ENCODE measurements at places on chromosomes 4 and X. TPM values are rescaled to one million over a fixed set of nuclear protein-coding genes. Genes with fewer than 3 reads are reported as not detected.

The GRID2 gene
- not detected for total RNA-seq

- no peak for DNase-seq
Measured at GRCh38 chr4:177032341-177032740, 239.6 kb upstream of the VEGFC start.

GRCh38 chr4:144371485-144371884 is 231.0 kb upstream of the GYPA start:
- no peak for DNase-seq

DNA sequence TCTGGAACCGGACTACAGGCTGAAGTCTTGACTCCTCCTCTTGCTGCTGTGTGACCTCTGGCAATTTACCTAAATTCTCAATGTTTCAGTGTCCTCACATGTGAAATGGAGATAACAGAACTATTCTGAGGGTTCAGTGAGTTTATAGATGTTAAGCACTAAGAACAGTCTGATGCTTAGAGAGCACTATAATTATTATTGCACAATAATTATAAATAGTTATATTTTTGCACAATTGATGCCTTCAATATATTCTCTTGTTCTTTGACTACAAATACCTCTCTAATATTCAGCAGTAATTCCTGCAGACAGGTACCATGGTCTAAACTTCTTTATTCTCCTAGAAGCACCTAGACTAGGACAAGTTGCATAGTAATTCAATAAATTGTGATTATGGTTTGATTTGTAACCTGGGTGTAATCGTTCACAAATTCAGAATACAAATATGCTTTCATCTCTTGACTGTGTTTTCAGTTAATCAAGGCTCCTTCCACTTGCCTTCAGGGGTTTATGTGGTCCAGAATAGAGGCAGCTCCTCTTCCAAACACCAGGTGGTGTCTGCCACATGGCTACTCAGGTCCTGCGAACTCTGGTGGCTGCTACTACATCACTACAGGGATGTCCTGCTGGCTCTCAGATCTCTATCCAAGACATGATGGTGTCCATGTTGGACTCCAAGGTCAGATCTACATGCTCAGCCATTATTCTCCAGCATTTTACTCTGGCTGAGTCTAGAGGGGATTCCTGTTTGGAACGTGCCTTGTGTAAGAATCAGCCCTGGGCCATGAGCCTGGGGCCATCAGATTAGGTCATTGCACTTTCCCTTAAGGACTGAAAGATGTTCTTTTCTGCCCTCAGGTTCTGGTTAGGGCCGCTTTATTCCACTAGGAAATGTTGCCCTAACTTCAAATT is 103.4 kb downstream of the QRFPR start:
- peak; percentile 39 for DNase-seq

The KCNIP4 gene
- total RNA-seq = not detected

The SLC26A1 gene
- 0.27 TPM for total RNA-seq

The PNMA6A gene
- not detected for total RNA-seq

The HTT-AS gene
- total RNA-seq = not detected

The STATH gene
- total RNA-seq = not detected

- DNase-seq = no peak
Measured at GRCh38 chr4:92236877-92237276, 66.9 kb upstream of the GRID2 start.

The ELK1 gene
- total RNA-seq = 40.7 TPM

GRCh38 chr4:56388306-56388705 is 1.0 kb upstream of the AASDH start:
- DNase-seq = peak; percentile 14

The TXK gene
- total RNA-seq = 0.06 TPM

DNA sequence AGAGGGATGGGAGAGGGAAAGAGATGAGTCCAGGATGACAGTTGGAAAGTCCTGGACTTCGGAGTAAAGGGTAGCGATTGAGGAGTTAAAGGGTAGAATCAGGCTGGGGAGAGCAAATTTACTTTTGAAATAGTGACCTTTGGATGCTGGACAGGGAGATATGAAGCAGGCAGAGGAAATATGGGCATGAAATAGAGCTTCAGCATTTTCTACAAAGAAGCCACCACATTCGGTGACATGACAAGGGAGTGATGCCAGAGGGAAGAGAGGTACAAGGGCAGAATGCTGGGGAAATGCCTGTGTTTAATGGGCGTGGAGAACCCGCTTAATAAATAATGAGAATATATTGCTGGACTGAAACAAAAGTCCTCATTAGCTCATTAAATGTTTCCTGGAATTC is 92.7 kb downstream of the TBL1X start:
- DNase-seq = no peak

DNA sequence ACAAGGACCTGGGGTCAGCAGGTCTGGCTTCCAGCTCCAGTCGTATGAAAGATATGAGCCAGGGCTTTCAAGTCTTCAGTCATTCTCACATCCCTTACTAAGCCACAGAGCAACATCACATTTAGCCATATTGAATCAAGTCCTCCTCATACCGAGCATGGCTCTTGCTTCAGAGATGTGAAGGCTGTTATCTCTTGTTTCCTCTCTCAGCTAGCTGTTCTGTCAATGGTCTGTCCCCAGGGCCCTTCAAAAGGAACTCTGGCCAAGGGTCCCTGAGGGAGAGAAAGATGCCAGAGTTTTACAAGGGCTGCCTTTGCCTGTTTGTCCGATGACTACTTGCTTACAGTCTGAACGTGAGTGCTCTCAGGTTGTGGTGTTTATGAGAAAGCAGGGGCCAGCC is 30.5 kb downstream of the DOCK11 start:
- no peak for DNase-seq

- DNase-seq = no peak
Measured at GRCh38 chr4:75822416-75822815, 79.8 kb downstream of the PPEF2 start.

The CLDN22 gene
- total RNA-seq = not detected

- DNase-seq = peak; percentile 37
Measured at GRCh38 chrX:101759000-101759399, 99.3 kb upstream of the ARMCX2 start.

The GPR101 gene
- not detected for total RNA-seq

GRCh38 chr4:23993373-23993772 is 103.5 kb upstream of the PPARGC1A start:
- DNase-seq = no peak

GRCh38 chrX:69094977-69095669 is 70.1 kb downstream of the PJA1 start:
- DNase-seq = no peak

DNA sequence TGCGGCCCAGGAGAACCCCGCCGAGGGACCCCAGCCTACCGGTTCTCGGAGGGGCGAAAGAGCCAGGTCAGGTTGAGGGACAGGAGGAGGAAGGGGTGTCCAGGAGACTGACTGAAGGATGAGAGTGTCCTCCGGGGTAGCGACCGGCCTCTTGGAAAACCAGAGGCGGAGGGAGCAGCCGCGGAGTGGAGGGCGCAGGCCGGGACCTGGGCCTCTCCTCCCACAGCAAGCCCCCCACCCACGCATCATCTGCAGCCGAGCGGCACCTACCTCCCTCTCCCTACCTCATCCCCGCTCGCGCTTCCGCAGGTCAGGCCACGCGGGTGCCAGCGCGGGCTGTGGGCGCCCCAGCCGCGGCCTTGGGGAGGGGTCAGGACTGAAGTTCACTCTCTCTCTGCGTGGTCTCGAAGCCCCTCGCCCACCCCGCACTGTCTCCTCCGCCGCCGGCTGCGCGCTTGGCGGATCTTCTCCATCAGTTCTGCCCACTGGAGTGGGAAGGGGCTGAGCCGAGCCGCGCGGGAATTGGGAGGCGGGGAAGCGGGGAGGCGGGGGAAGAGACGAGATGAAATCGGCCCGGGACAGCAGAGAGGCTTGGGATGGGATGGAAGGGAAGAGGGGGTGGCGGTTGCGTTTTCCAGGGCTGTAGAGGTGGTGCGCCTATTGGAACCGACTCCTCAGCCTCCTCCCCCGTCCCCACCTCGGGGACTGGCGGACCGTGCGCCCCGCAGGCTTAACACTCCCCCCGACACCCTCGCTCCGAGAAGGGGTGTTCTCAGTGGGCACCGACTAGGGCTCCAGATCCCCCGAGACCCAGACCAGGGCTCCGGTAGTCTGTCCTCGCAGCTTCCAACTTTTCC is 1.8 kb downstream of the NLGN4X start:
- no peak for DNase-seq

- no peak for DNase-seq
Measured at GRCh38 chr4:77076889-77077635, 1.3 kb upstream of the CCNI start.

GRCh38 chrX:137362583-137362982 is 203.3 kb upstream of the ZIC3 start:
- DNase-seq = no peak

DNA sequence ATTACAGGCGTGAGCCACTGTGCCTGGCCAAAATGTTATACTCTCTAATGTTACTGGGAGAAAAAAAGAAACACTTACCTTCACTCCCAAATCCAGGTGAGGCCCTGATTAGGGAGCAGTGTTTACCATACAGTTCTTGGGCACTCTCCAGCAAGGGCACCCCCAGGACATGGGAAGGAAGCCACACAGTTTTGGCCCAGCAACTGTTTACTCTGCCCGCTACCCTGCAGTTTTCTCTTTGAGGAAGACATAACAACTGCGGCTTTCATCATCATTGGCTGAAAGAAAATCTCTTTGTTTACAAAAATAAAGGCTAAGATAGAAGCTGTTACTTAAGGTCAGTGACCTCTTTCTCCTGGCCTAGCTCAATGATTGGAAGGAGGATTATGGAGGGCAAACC is 145.5 kb upstream of the DUSP21 start:
- DNase-seq = no peak

DNA sequence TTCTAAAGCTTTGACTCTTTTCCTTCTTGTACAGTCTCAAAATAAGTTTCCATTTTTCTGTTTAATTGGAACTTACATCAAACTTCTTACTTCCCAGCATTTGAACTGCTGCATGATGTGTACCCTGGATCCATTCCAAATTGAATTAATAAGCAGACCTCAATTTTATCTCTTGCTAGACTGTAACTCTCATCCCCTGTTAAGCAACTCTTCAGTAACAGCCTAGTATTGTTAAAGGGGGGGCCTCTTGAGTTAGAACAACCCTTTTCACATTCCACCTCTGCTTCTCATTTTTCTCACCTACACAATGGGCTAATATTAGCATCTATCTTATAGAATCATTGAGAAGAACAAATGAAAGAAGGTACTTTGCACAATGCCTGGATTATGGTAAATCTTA is 169.4 kb downstream of the IL1RAPL1 start:
- no peak for DNase-seq

GRCh38 chrX:136711147-136711546 is 63.2 kb downstream of the CD40LG start:
- DNase-seq = peak; percentile 50

The SSX2B gene
- total RNA-seq = not detected

The NDP gene
- not detected for total RNA-seq

The STOX2 gene
- total RNA-seq = not detected

The SMR3B gene
- total RNA-seq = not detected

The SLC9B1 gene
- not detected for total RNA-seq

DNA sequence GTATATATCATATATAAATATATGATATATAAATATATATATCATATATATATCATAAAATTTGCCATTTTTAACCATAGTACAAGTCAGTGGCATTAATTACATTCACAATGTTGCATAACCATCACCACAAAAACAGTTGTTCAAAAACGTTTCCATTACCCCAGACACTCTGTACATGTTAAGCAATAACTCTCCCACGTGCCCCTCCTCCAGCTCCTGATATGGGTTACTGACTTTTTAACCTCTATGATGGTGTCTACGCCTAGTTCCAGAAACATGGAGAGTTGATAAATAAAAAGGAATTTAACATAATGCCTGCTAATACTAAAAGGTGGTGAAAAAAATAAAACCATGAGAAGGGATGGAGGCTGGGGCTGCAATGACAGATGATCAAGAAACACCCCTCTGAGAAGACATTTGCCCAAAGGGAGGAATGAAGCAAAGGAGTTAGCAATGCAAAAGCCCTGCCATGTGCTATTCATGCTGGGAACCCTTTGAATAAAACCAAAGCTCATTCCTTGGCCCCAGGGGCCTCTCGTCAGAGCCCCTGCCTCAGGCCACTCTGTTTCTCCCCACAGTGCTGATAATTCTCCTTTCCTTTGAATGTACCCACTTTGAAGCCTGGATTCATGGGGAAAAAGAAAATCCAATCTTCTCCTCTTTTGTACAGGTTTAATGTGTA is 144.3 kb downstream of the NWD2 start:
- DNase-seq = no peak

GRCh38 chr4:8641931-8642650 is 49.5 kb downstream of the CPZ start:
- no peak for DNase-seq

GRCh38 chr4:38572793-38573192 is 91.2 kb upstream of the KLF3 start:
- DNase-seq = no peak

The ACE2 gene
- not detected for total RNA-seq

DNA sequence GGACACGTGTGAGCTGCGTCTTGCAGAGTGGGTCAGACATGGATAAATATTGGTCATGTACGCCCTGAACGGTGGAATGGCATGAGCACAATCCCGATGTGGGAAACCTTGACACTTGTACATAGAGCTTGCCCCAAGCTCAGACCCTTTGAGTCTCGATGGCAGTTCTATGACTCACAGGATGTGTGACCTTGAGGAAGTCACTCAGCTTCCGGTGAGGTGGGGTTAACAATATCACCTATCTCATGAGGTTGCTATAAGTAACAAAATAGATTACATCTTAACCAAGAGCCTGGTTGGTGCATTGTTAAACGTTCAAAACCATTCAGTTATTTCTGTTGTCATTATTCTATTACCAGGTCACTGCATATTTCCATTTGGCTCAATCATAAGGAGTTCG is 109.1 kb upstream of the TBL1X start:
- peak; percentile 26 for DNase-seq

DNA sequence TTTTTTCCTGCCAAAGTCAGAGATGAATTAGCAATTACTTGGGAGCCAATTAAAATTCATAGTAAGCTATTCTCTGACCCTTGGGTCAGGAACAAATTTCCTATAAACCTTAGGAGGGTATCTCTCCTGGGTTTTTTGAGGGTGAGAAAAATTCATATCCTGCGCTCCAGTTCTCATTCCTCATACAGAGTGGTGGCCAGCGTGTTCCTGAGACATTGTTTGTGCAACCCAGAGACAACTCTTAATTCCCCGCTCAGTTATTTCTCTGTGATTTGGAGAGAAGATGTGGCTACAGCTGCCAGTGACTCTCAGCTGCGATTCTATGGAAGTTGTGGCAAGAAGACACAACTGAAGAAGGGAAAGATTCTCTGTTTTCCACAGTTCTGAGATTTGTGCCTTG is 37.9 kb upstream of the CBR4 start:
- no peak for DNase-seq

DNA sequence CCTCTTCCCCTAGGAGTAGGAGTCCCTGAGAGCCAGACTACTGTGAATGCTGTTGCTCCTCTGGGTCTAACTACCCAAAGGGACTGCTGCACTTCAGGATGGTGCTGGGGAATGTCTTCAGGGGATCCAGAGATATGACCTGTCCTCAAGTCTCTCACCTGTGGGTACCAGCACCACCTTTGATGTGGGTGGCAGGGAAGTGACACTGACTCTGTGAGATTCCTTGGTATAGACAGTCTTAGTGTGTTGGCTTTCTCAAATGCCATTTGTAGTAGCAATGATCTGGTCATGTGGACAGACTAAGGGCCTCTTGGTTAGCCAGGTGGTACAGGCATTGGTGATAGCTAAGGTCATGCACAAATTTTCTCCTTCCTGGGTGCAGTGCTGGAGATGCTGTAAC is 108.9 kb upstream of the ADAMTS3 start:
- DNase-seq = no peak

All from HT1080 (cell line).